CD4-positive, alpha-beta T cell treated with Interleukin-15 for 1 hour (primary cell): ENCODE measurements at places on chromosomes 2 and 18.

GRCh38 chr18:74146756-74147155, 878 bp downstream of the FBXO15 start:
- DNase-seq, result no peak

DNA sequence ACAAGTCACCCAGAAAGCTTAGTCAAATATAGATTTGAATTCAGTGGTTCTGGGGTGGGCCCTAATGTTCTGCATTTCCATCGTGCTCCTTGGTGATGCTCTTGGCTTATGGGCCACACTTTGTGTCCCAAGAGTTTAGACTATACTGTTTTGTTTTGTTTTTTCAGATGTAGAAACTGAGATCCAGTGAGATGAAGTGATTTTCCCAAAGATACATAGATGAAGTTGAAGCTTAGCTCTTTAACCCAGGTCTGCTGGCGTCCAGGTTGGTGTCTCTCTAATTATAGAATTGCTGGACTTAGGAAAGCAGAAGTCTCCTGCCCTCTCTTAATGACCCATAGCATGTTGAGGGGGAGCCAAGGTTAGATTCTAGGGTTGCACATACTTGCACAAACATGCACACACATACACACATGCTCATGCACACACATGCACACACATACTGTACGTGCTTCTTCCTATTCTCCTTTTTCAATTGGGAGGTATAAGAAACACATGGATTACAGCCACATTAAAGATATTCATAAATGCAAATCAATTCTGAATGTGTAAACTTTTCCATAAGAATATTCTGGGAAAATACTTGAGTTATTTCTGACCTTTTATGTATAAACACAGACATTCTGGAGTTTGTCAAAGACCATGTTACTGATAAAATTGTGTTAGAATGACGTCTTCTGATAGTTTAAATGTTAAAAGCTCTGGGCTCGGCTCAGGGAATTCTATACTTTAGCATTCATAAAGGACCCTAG, 41.3 kb upstream of the IL1R1 start:
- DNase-seq, result no peak

DNA sequence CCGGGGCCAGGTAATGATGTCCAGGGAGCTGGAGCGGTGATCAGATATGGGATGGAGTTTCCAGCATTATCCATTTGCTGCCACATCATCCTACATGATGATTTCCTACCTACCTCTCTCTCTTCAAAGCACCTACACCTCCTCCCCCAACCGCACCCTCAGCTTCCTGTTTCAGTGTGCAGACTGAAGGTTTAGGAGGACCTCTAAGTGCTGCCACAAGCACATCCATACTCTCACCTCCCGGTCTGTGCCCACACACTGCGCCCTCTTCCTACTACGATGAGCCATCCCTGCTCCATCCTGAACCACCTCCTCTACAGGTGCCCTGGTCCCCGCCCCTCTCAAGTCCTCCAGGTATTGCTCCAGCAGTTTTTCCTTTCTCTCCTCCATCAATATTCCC, 123.7 kb downstream of the ALPK2 start:
- DNase-seq, result peak; percentile 29

- DNase-seq, result no peak
These were observed 6.8 kb downstream of the DNAJB2 start for GRCh38 chr2:219285894-219286425.

- no peak for DNase-seq
These were observed 31.3 kb downstream of the MAL start for GRCh38 chr2:95056461-95057459.

DNA sequence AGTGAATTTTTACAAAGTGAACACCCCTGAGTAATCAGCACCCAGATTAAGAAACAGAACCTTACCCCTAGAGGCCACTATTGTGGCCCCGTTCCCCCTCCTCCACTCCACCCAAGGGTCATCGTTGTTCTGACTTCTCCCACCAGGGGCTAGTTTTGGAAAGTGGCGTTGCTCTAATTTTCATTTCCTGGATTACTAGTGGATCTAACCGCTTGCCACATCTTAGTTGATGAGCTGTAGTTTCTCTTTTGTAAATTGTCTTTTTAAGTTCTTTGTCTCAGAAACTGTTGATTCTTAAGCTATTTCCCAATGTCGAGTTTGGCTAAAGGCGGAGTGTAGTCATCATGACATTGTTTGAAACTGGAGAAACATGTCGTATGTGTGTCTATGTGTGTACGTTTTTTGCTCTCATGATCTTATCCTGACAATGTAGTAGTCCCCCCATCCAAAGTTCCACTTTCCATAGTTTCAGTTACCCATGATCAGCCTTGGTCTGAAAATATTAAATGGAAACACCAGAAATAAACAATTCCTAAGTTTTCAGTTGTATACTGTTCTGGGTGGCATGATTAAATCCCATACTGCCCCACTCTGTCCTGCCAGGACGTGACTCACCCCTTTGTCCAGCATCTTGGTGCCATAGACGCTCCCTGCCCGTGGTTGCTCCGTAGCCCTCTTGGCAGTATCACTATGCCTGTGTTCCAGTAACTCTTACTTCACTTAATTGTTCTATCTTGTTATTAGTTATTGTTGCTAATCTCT, 71.0 kb upstream of the SP3 start:
- DNase-seq, result peak; percentile 46

- no peak for DNase-seq
These were observed 25.4 kb upstream of the TMEM131 start for GRCh38 chr2:98020992-98021713.

DNA sequence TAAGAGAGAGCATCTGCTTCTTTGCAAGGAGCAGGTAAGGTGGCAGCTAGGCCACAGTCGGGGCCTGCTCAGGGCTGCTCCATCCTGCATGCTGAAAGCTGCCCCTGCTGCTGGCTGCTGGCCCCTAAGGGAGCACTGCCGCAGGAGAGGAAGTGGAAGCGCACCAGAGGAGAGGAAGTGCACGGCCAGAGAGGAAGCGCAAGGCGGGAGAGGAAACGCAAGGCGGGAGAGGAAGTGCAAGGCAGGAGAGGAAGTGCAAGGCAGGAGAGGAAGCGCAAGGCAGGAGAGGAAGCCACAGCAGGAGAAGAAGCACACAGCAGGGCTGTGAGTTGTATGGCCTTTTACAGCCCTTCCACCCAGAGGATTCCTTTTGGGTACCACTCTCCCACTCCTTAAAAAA, 539.0 kb upstream of the TNP1 start:
- peak; percentile 37 for DNase-seq

DNA sequence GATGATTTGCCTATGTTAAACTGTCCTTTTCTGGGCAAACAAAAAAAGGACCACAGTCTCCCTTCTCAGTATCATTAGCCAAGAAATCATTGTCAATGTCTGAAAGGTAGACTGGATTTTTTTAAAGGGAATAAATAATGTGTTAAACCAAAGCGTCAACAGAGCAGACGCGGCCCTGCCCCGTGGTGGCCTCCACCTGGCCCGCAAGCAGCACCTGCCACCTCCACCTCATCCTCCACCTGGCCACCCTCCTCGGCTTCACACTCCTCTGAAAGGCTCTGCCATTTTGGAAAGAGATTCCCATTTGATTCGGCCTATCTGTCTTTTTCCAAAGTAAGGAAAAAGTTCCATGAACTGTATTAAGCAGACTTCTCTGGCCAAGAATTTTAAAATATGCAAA, 67.9 kb upstream of the TMEM200C start:
- no peak for DNase-seq

DNA sequence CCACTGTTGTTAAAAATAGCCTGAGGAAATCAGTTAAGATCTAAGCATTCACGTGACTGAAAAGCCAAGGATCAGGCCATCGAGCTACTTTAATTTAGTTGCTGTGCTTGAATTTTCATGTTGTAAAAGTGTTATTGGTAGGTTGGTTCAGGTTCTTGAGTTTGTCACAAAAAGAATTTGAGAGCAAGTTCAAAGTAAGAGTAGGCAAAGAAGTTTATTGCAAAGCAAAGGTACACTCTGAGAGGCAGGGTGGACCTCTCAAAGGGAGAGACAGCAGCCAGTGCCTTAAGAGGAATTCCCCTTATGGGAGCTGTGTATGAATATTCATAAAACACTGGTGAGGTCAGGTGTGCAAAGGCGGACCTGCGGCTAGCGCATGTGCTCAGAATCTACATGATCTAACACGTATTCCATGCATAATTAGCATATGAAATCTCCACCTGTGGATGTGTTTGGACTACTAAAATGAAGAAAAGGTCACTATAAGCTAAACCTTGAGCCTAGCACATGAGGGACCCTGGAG, 236.5 kb downstream of the NDUFA10 start:
- DNase-seq, result no peak

DNA sequence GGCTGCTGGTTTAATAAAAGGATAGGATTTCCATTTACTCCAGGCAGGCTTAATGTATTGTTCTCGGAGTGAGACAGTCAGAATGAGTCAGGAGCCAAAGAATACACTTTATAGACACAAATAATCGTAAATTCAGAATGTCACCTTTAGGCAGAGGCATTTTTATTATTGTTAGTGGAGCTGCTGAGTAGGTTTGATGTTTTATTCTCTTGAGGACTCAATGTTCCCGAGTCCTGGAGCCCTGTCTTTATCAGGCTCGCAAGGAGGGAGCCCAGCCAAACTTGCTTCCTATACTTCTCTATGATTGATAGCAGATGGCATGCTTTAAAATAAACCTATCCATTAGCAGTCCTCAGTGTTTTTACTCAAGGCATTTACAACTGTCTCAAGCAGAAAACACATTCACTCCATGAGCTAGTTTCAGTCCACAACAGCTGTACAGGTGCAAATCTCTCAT, 492.3 kb upstream of the ZEB2 start:
- no peak for DNase-seq

- no peak for DNase-seq
These were observed 1.5 kb downstream of the GIGYF2 start for GRCh38 chr2:232698556-232699091.

GRCh38 chr18:75107931-75108276, 101.0 kb downstream of the PTGR3 start:
- no peak for DNase-seq

DNA sequence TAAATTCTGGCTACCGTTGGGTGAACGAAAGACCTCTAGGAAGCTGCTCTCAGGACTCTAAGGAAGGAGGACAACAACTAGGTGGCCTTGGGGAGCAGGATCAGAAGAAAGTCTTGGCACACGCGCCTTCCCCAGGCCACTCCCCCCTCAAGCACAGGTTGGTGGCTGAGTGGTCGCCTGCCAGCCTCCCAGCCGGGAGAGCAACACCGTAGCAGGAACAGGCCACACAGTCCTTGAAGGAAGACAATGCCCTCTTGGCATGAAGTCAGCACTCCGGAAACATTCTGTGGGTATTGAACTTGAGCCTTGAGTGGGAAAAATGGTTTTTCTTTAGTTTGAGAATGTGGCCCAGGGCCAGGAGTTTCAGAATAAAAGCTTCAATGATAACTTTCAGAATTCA, 87.4 kb upstream of the AGAP1 start:
- no peak for DNase-seq

- no peak for DNase-seq
These were observed 302.1 kb downstream of the HRH4 start for GRCh38 chr18:24762511-24762910.

GRCh38 chr18:79367480-79367879, 28.2 kb upstream of the NFATC1 start:
- DNase-seq, result no peak

GRCh38 chr2:239821694-239822075, 203.5 kb downstream of the NDUFA10 start:
- no peak for DNase-seq

DNA sequence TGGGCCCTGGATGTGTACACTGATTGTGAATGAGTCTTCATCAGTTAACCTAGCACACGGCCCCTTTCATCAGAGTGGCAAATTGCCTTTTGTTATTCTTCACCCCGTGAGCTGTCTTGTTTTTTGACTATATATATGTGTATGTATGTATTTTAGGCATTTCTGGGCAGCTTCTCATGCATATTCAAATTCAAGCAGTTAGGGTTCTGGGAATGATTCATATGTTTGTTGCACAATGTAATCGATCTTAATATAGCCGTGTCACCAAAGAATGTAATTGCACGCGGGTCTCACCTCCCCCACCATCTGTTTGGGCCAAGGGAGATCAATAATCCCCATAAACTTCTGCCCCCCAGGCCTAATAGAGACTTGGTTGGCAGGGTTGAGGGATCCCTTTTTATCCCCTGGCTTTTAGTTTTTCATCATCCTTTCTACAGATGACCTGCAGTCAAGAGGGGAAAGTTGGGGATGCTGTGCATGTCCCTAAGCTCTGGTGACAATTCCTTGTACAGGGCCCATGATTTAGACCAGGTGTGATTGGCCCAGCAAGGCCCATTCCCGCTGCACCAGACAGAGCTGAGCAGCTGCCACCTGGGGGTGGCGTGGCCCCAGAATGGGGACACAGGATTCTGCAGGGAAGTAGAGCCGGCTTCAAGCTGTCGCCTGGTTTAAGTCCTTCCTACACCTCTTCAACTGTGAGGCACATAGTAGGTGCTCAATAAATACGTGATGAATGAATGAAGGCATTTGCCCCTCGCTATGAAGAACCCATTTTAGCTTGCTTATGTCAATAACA, 19.2 kb downstream of the KCNF1 start:
- no peak for DNase-seq

GRCh38 chr2:20633001-20633400, 17.9 kb downstream of the HS1BP3 start:
- DNase-seq, result no peak

GRCh38 chr18:40412410-40412809, 1542.6 kb upstream of the PIK3C3 start:
- DNase-seq, result no peak

DNA sequence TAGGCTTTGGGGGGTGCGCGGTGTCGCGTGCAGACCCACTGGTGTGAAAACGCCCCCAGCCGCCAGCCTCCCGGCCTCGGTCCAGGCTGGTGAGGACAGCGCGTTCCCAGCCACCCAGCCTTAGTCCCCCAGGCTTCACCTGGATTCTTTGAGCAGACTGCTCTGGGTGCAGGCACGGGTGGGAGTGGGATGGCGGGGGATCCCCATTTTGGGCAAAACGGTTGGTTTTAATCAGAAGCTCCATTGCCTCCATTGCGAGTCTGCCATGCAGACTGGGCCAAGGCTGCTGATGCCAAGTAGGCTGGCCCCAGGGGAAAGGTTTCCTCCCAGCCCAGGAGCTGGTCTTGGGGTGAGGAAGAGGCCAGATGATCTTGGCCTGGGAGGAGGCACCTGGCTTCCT, 445 bp downstream of the MLPH start:
- DNase-seq, result no peak

DNA sequence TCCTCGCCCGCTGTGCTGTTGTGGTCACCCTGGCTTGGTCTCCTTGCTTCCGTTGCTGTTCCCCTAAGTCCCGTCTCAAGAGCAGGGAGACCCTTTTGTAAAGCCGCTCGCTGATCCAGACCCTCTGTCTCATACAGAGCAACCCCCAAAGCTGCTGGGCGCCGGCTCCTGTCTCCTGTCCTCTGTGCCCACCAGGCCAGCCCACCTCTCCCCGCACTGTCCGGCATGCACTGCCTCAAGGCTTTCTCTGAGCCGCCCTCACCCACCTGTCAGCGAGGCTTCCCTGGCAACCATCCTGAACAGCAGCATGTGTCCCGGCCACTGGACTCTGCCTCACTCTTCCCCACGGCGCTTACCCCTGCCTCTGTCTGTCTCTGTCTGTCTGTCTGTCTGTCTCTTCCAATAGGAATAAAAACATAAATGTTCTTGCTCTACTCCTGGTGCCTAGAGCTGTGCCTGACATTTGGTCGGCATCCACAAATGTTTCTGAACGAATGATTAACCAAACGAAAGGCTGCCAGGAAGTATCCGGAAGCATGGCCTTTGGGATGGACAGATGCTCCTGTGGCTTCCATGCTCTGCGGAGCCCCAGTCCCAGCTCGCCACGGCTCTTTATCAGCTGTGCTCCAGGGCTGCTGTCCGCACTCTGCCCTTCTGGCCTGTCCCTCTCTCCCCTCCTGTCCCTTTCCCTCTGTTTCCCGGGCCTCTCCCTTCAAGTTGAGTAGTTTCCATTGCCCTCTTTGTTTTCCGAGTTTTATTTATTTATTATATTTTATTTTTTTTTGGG, 7.8 kb downstream of the COLEC11 start:
- DNase-seq, result no peak

- no peak for DNase-seq
These were observed 17.5 kb downstream of the TRAPPC12 start for GRCh38 chr2:3396920-3397559.
